ENCODE measurements at places on chromosomes 2 and 18.

DNA sequence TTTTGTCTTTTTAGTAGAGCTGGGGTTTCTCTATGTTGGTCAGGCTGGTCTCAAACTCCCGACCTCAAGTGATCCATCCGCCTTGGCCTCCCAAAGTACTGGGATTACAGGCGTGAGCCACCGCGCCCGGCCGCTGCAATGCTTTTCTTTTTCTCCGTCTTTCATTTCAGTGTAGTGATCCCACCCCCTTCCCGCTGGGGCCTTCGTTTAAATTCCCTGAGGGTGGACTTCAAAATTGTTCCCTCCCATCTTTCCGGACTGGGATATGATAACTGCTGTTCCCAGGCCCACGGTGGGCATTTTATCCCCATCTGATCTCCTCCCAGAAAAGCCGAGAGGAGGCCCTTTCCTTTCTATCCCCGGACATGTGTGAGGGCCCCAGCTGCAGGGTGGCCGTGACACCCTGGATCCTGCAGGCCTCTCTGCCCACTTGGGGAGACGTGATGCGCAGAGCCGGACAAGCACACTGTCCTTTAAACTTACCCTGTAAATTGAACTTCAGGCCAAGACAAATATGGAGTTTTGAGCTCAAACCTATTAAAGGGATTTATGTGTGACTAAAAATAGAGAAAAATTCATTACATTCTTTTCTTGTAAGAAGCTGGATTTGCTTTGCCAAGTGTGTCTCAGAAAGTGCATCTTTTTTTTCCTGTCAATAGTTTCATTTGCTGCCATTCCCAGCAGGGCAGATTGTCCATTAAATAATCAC lies 54.5 kb upstream of the AFF3 start:
- DNase-seq, result no peak

GRCh38 chr2:132372276-132372675 lies 44.3 kb upstream of the GPR39 start:
- no peak for DNase-seq

DNA sequence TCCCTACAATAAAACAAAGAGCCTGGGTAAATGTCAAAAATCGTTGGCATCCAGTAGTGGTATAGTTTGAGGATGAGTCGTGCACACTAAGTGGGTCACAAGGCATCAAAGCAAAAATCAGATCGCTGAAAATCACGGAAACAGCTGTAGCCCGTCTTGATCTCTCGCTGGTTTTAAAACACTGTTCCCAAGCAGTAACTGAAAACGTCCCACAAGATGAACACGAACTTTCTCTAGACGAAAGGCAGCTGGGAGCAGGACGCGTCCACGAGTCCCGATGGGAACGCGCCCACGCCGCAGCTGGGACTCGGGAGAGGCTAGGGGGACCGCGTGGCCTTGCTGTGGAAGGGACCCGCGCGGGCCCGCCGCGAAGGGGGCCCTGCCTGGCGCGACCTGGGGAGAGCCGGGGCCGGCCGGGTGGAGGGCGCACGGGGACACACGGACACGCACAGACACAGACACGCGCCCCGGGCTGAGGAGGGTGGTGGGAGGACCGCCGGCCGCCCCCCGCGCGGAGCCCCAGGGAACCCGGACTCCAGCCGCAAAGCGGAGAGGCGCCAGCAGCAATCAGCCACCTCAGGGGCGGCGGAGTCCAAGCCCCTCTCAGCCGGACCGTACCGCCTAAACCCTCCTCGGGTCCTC lies 651 bp downstream of the STK17B start:
- no peak for DNase-seq

GRCh38 chr2:60119778-60120177 lies 433.7 kb downstream of the BCL11A start:
- no peak for DNase-seq

GRCh38 chr2:215779912-215780311 lies 233.4 kb downstream of the MREG start:
- DNase-seq, result no peak

GRCh38 chr2:240399419-240400324 lies 35.8 kb upstream of the GPC1 start:
- no peak for DNase-seq

DNA sequence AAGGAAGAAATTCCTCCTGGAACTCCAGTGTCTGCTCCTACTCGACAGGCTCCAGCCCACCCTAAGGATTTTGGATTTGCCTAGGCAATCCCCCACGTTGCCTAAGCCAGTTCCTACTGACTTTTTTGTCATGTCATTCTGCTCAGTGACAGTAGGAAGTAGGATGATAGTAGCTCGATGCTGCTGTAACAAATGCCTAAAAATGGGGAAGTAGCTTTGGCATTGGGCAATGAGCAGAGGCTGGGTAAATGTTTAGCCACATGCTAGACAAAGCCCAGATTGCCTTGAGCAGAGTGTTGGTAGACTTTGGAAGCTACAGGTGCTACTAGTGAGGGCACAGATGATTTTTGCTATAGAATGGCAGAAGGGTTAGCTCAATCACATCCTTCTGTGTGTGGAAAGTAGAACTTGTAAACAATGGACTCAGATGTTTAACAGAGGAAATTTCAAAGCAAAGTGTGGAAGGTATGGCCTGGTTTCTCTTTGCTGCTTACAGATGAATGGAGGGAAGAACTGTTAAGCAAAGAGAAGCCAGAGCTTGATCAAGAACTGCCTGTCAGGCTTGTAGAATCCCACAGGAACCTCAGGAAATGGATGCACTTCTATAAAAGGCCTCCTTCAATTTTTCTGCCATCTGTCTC lies 154.8 kb downstream of the RNF144A start:
- DNase-seq, result no peak

DNA sequence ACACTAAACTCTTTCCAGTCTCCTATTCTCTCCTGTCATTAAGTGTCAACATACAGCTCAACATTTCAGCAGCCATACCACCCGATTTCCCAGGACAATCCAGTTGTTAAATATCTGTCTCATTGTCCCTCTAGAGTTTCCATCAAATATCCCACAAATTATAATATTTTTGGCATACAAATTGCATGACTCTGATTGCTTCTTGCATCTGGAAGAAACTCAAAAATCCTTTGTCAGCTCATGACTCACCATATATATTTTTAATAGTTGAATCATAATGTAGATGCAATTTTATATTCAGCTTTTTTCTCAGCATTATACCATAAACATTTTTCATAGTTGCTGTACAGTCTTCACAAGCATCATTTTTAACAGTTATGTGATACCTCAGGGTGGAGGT lies 7.2 kb downstream of the SLC30A3 start:
- no peak for DNase-seq

DNA sequence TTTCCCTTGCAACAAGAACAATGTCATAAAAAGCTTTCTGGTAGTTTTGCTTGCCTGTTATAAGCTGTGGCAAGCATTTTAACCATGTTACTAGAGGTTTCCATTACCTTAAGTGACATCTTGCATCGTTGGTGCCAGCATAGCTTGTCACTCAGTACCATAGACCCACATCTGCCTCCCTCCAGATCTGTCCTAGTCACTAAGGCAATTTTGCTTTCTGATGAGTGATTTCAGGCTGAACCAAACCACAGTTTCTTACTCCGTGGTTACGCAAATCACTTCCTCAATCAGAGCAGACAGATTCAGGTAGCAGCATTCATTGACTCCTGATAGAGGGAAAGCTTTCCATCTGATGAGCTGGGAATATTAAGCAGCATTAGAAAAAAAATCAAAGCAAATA lies 1057.5 kb upstream of the FAM98A start:
- no peak for DNase-seq

- DNase-seq, result no peak
These were observed 4.0 kb downstream of the NEU4 start for GRCh38 chr2:241812730-241813643.

GRCh38 chr2:12389344-12390045 lies 327.2 kb upstream of the TRIB2 start:
- no peak for DNase-seq

DNA sequence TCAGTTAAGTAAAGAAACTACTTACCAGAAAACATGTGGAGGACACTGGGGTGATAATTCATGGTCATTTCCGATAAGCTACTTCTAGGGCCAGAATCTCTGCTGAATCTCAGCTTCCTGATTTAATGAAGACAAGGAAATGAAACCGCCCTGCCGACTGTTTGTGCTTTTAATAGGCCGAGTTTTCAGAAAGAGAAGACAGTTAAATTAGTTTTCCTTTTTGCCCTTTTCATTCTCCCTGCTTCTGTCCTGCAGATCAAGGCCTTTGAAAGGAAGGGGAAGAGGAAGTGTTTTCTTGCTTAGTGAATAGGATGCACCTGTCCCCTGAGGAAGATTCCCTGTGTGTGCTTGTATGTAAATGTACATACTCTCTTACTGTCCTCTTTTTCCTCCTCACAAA lies 126.6 kb downstream of the SH3RF3 start:
- no peak for DNase-seq

- no peak for DNase-seq
These were observed 60.1 kb downstream of the SPIRE1 start for GRCh38 chr18:12597760-12598159.

GRCh38 chr2:239285071-239285931 lies 115.5 kb downstream of the HDAC4 start:
- no peak for DNase-seq
